ENCODE measurements at places on chromosomes 4 and X.
A peak's percentile ranks its signal among the peaks of the same experiment; 100 is the strongest.

GRCh38 chr4:120718979-120719566 is 203.5 kb downstream of the PRDM5 start:
- DNase-seq, result peak; percentile 19

DNA sequence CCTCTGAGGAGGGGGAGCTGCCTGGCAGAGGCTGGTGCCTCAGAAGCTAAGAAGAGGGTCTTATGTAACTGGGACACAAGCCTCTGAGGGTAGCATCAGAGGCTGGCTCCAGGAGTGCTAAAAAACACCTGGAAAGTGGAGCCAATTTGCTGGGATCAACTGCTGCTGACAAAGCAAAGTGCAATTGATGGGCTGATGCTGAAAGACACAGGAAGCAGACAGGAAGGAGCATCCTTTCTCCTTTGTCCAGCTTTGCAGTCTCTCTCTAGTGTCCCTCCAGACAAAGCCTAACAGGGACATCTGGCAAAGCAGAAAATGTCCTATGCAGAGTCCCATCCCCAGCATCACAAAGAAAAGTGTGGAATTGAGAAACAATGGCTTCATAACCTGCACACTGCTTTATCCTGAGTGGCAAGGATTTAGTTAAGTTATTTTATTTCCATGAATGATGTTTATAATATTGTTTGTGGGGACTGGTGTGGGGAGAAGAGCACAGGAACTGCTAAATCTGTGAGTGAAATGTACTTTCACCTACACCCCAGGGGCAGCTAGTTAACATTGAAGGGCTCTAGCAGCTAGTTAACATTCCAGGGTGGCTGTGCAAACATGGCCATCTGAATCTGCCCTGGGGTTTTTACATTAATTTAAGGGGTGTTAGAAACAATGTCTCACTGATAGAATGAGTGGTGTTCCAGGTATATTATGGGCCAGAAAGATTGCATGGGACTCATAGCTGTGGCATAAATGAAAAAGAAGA is 25.6 kb upstream of the MBTPS2 start:
- no peak for DNase-seq

GRCh38 chr4:158667651-158668198 is 4.0 kb downstream of the C4orf46 start:
- DNase-seq, result no peak

- no peak for DNase-seq
These were observed 46.6 kb upstream of the SLC4A4 start for GRCh38 chr4:71292228-71292627.

- no peak for DNase-seq
These were observed 198.4 kb upstream of the TACR3 start for GRCh38 chr4:103918214-103918613.

Measured in activated CD4-positive, alpha-beta T cell treated with anti-CD3 and anti-CD28 coated beads, Interleukin-2, amount 50 U/mL, for 24 hours (primary cell).